ENCODE measurements at places on chromosomes 3 and 15.

DNA sequence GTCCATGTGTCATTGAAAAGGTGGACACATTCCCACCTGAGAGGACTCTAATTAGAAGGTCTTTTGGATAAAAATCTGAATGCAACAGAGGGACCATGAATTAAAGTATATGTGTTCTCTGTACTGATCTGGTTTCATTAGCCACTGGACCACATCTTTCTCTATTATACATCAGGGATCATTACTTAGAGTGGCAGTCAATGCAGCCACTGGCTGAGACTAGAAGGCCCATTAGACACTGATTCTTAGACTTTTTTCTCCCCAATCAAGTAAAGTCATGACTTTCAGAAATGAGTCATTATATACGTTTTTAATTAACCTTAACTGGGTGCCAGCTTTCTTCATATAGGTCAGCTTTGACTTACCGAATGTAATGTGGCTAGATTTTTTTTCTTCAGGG, 550.8 kb upstream of the CFAP20DC start:
- DNase-seq, result no peak

- no peak for DNase-seq
Measured at GRCh38 chr15:57692709-57693108, 13.8 kb upstream of the POLR2M start.

DNA sequence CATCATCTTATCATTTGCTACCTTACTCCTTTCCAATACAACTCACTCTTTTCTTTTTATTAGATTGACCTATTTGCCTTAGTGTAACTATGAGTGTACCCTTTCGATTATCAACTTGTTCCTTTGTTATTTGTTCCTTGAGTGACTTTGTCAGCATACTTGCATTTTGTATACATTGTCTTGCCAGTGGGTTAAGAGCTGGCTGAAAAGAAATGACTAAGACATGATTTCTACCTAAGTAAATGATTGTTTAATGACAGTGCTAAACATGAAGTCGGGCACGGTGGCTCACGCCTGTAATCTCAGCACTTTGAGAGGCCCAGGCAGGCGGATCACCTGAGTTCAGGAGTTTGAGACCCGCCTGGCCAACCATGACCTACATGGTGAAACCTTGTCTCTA, 1042.3 kb downstream of the TBL1XR1 start:
- no peak for DNase-seq

- peak; percentile 24 for DNase-seq
Measured at GRCh38 chr3:103609472-103609871, 1174.7 kb downstream of the ZPLD1 start.

- no peak for DNase-seq
Measured at GRCh38 chr3:111727843-111728565, 131.1 kb upstream of the PHLDB2 start.

GRCh38 chr15:27028858-27029477, 58.0 kb downstream of the GABRG3 start:
- no peak for DNase-seq

- DNase-seq, result no peak
Measured at GRCh38 chr3:126414961-126415660, 20.4 kb downstream of the CFAP100 start.

DNA sequence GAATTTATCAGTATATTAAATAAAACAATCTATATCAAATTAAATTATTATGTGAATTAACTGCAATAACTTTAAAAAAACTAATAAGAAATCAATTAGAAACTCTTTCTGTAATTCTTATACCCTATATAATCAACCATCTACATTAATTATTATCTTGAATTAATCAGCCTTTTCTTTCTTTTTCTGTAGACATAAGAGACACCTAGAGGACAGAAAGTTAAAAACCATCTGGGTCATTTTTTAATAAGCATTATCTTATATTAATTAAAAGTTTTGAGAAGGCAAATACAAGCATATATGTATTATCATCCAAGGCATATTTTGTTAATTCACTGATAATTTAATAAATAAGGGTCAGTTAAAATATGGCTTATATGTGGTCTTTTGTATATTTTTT, 24.2 kb upstream of the SLC25A26 start:
- no peak for DNase-seq

DNA sequence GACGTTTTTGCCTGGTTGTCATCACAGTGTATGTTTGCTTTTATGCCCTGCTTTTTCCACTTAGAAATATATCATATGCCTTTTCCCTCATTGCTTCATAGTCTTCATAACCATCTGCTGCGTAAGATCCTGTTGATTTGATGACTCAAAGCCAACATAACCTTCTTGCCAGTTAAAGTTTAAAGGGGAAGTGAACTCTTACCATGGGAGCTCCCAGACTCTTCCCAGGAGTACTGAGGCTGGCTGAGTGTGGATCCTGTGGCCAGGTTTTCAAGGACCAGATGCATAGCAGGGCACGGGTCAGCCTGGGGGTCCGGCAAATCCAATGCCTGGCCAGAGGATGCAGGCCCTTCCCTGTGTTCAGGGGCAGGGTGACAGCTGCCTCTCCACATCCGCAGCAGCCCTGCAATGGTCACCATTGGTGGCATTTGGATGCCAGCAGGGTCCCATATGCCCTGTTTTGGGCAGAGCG, 42.0 kb upstream of the SACM1L start:
- DNase-seq, result peak; percentile 15

- DNase-seq, result no peak
Measured at GRCh38 chr15:36053746-36054145, 507.8 kb upstream of the DPH6 start.

DNA sequence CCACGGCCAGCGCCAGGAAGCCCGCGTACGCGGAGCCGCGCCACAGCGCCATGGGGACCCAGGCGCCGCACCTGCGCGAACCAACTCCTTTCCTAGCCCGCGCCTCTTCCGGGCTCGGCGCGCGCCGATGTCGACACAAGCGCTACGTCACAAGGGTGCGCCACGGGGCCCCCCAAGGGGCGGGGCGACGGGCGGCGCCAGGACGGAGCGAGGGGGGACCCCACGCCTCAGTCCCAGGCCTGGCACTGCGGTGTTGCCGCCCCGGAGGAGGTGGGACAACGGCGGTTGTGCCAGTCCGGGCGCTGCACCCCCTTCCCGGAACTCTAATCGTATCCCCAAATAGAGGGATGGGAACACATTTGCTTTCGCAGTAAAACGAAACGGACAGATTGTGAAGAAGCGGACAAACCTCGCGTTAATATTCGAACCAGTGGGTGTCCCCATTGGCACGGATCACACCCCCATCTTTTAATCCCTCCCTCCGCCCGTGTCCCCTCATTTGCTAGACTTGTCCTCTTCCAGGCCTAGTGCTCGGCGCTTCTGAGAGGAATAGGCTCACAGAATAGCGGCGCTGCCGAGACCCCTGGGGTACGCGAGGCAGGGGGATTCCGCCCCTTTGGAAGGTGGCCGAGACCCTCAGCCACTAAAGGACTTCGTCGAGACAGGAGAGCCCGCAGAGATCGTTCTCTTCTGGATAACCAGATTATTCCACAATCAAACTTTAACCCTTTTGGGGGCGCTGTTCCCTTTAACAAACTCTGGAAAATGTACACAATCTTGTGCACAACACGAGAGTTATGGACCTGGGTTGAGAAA, at the start of gene ADPGK:
ADPGK (minus strand) TSS at position 119 of the 816 bp plus-strand sequence; CDS start at position 52, 67 bp downstream.
- peak; percentile 93 for DNase-seq
